ENCODE measurements at places on chromosomes 7 and 10.

GRCh38 chr7:30922596-30922995 lies 10.9 kb downstream of the AQP1 start:
- DNase-seq = no peak

- no peak for DNase-seq
These were observed 336.1 kb upstream of the KCND2 start for GRCh38 chr7:119936836-119937235.

GRCh38 chr10:96096958-96097357 lies 33.1 kb upstream of the ZNF518A start:
- no peak for DNase-seq

- no peak for DNase-seq
These were observed 551.1 kb upstream of the SORCS1 start for GRCh38 chr10:107715565-107715964.

GRCh38 chr10:92993699-92994272 lies 66.8 kb upstream of the CYP26C1 start:
- DNase-seq = no peak

GRCh38 chr10:8112942-8113442 lies 58.5 kb downstream of the GATA3 start:
- no peak for DNase-seq

- DNase-seq = no peak
These were observed 539 bp downstream of the PTCD1 start for GRCh38 chr7:99437946-99438572.

- DNase-seq = no peak
These were observed 180.8 kb downstream of the PRKCQ start for GRCh38 chr10:6399231-6399741.

DNA sequence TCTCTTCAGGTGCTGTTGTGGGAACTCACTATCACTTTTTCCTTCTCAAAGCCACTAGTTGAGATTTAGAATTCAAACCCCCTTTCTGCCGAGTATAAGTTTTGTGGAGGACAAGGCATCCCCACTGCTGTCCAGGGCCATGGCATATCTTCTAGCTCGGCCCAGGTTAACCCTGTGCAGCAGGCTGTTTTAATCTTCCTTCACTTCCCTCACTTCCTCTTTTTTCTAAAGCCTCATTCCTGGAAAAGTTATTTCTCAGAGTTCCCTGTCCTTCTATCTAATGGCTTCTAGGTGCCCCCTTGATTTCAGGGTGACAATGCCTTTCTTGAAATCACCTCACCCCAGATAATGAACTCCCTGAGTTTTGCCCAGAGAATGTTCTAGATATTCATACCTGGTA lies 222.3 kb downstream of the SNX10 start:
- no peak for DNase-seq

- no peak for DNase-seq
These were observed 86.9 kb downstream of the CHST15 start for GRCh38 chr10:124006526-124006925.

DNA sequence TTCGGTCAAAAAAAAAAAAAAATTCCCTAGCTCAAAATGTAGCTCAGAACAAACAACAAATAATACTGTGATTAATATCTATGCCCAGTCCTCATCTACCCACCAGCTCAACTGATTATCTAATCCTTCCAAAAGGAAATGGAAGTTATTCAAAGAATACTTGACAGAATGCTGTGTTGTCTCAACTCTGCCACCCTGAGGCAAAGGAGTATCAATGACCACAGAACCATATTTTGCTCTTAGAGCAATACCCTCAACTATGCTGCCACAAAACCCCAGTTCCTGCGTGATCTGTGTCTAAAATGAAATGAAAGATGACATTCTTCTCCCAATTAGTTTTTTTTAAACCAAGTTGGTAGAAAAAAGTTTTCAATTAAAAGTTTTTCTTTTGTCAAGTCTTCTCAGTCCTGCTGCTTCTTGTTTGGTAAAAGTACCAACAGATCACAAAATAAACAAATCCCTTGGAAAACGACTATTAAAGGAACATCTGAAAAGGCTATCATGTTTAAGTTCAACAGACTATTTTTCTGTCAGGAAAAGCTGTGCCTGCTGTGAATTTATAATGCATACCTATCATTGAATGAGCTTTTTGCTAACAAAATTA lies 21.6 kb downstream of the RBM28 start:
- no peak for DNase-seq

- no peak for DNase-seq
These were observed 61.6 kb downstream of the TASOR2 start for GRCh38 chr10:5746197-5746596.

GRCh38 chr7:66771795-66772194 lies 31.3 kb downstream of the RABGEF1 start:
- DNase-seq = no peak

DNA sequence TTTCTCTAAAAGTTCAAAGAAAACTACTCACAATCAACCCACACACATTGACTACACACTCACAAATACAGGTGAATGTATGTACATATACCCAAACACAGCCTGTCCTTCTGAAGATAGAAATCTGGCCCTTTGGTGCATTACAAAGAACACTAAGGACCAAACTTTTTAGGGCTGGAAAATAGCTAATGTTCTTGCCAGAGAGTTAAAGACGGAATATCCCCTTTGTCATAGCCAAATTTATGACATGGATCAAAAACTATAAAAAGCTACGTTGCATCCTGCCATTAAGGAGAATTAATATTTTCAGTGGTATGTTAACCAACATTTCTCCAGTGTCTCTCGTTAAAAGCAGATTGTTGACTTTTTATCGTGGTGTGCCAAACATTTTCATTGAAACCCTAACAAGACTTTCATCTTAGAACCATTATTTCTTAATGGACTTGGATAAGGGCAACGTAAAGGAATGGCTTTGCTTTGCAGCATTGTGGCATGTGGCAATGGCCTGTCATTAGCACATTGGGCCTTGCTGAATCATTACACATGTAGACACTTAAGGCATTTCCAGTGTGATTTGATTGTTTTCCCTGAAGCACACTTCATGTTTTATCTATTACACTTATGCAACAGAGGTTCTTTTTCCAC lies 150.9 kb upstream of the MEOX2 start:
- DNase-seq = no peak

Data from stimulated activated CD4-positive, alpha-beta T cell treated with anti-CD3 and anti-CD28 coated beads, Interleukin-2, amount 100 ng/mL, for 24 hours (primary cell).